ENCODE measurements at places on chromosomes 5 and 9.

DNA sequence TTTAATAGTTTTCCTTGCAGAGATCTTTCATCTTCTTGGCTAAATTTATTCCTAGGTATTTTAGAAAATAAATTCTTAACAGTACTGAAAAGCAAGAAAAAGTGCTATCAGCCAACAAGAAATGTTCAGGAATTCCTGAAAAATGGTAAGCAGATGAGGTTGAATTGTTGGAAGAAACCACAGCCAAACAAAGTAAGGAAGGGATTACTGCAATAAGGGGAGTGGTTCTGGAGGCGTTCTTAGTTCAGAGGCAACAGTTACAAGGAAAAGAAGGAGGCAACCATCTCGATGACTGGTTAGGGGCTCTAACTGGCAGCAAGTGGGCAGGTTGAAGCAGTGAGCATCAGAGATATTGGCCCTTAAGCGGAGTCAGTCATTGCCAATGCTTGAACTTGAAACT is 12.8 kb upstream of the OR13J1 start:
- DNase-seq, result no peak

- no peak for DNase-seq
Measured at GRCh38 chr5:170619869-170620268, 116.0 kb downstream of the KCNIP1 start.

GRCh38 chr5:94901191-94901979 is 282.9 kb downstream of the SLF1 start:
- no peak for DNase-seq

DNA sequence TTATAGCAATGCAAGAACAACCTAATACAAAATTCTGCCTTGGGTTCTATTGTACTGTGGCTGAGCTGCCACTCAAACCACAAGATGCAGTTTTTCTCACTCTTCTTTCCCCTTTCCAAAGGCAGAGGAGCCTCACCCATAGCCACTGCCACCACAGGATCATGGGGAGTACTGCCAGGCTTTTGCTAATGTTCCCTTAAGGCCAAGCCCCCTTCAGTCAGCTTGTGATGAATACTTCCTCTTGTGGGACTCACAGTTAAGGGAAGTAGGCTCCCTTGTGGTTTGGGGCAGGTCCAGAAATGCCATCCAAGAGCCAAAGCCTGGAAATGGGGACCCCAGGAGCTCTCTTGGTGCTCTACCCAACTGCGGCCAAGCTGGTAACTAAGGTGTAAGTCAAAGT is 258.7 kb downstream of the SPATA31D1 start:
- DNase-seq, result peak; percentile 17

- DNase-seq, result no peak
Measured at GRCh38 chr5:161311965-161312364, 234.6 kb downstream of the GABRB2 start.

DNA sequence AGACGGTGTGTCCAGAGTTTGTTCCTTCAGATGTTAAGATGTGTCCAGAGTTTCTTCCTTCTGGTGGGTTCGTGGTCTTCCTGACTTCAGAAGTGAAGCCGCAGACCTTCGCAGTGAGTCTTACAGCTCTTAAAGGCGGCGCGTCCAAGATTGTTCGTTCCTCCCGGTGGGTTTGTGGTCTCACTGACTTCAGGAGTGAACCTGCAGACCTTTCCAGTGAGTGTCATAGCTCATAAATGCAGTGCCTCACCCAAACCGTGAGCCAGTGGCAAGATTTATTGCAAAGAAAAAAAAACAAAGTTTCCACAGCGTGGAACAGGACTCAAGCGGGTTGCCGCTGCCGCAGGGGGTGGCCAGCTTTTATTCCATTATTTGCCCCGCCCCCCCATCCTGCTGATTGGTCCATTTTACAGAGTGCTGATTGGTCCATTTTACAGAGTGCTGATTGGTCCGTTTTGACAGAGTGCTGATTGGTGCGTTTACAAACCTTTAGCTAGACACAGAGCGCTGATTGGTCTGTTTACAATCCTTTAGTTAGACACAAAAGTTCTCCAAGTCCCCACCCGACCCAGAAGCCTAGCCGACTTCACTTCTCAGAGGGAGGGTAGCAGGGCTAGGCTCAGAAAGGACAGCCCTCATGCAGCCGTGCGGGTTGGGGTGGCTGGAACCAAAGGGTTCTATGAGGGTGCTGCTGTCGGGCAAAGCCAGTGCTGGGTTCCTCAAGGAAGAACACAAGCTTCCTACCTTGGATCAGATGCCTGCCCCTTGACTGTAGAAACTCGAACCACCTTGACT is 9.1 kb upstream of the RNF130 start:
- peak; percentile 52 for DNase-seq

DNA sequence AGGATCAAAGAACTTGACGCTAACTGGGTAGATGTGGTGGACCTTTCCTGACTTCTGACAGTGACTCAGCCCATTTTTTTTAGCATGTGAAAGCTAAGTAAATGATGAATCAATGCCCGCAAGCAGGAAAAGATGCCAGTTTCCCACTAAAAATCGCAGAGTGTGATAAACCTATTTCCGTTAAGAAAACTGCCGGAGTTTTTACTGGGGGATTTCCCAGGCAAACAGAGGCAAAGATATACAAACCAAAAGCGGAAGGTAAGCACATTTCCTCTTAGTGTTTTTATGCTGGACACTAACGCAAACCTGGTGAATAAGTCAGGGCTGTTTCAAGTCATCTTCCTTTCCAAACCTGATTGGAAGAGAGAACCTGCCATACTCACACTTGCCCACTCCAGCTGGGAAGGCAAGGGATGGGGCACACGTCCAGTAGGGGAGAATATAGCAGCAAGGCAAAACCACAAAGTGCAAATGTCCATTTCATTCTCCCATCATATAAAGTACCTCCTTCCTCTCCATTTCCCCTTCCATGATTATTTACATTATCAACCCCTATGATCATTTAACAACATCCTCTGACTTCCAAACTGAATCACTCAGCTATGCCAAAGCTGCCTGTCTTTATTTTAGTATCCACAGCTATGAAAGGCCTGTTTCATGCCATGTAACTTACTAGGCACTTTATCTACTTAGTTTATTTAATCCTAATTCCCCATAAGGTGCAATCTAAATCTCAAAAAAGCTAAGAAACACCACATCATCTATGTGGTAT is 349.7 kb upstream of the RFX3 start:
- DNase-seq, result no peak

- DNase-seq, result no peak
Measured at GRCh38 chr9:130654879-130655278, 9.5 kb upstream of the PRDM12 start.

- DNase-seq, result no peak
Measured at GRCh38 chr5:160833806-160834205, 18.2 kb downstream of the ATP10B start.

DNA sequence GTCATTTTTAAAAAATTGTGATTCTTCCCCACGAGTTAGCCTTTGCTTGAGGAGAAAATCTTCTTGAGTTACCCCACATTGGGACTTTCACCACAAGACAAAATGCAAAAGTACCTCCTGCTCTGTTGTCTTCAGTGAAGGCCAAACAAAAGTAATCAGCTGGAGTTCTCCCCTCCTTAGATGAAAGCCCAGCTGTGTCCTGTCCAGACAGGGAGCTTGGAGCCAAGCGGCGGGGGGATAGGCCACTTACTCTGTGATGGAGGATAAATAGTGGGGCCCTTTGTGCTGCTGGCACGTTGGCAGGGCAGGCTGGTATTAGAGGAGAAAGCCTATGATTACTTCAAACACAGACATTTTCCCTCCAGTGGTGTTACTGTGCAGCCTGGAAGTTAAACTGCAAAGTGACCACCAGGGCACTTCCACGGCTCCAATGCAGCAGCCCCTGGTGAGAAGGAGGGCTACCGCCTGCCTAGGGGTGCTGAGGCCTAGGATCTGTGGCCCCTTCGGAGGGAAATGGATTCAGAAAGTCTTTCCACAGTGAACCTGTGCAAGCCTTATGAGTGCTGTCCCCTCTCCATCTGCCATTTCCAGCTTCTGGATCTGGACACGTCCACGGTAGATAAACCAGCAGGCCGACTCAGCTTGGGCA is 155.0 kb downstream of the TMEM167A start:
- no peak for DNase-seq

DNA sequence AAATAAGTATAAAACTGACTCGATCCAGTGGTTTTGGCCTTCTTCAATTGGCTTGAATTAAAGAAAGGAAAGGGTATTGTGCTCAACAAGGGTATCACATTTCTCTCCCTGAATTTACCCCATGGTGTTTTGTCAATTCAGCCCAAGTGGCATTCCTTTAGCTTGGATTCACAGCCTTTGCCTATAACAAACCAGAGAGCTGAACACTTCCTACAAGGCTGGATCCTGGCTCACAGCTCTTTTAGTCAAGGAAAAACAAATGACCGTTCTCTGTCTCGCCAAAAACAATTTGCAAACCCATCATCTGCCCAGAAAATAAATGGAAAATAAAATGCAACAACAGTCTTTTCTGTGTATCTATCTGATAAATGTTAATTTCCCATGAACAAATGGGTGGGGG is 5.7 kb downstream of the ZNF366 start:
- DNase-seq, result no peak

DNA sequence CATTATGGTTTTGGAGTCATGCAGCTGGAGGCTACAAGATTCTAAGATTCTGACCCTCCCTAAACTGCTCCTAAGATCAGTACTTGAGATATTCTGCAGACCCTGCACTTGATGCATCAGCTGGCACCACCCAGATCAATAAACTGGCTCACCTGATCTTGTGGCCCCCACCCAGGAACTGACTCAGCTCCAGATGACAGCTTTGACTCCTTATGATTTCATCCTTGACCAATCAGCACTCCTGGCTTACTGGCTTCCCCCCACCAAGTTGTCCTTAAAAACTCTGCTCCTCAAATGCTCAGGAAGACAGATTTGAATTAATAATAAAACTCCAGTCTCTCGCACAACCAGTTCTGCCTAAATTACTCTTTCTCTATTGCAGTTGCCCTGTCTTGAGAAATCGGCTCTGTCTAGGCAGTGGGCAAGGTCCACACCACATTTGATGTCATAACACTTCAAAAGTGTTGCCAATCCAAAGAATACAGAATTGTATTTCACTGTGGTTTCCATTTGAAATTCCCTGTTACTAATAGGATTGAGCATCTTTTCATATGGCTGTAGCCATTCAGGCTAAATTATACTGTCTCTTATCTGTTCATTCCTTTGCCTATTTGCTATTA is 14.8 kb upstream of the SLC30A5 start:
- no peak for DNase-seq

DNA sequence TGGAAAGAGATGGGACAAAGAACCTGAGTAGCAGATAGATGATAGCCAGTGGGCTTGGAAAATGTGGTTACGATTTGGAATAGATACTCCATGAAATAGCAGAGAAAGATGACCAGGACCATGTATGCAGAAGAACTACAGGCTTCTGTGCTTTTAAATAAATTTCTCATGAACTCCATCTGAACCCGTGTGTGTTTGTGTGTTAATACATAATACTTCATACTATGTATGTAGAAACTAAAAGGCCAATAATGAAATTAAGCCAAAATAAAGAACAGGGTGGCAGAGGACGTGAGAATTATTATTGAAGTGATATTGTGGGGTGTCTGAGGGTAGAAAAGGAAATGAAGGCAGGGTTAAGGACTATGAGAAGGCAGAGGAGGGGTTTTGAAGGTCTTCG is 385.1 kb upstream of the RPS23 start:
- DNase-seq, result no peak

- no peak for DNase-seq
Measured at GRCh38 chr5:142753116-142753631, 17.0 kb upstream of the ARHGAP26 start.

GRCh38 chr9:17795744-17796143 is 216.9 kb downstream of the SH3GL2 start:
- DNase-seq, result no peak

GRCh38 chr5:178209334-178210072 is 5.2 kb downstream of the HNRNPAB start:
- no peak for DNase-seq

- no peak for DNase-seq
Measured at GRCh38 chr5:10585518-10585915, 21.6 kb downstream of the ANKRD33B start.

GRCh38 chr9:119810645-119811429 is 441.6 kb upstream of the BRINP1 start:
- DNase-seq, result no peak

DNA sequence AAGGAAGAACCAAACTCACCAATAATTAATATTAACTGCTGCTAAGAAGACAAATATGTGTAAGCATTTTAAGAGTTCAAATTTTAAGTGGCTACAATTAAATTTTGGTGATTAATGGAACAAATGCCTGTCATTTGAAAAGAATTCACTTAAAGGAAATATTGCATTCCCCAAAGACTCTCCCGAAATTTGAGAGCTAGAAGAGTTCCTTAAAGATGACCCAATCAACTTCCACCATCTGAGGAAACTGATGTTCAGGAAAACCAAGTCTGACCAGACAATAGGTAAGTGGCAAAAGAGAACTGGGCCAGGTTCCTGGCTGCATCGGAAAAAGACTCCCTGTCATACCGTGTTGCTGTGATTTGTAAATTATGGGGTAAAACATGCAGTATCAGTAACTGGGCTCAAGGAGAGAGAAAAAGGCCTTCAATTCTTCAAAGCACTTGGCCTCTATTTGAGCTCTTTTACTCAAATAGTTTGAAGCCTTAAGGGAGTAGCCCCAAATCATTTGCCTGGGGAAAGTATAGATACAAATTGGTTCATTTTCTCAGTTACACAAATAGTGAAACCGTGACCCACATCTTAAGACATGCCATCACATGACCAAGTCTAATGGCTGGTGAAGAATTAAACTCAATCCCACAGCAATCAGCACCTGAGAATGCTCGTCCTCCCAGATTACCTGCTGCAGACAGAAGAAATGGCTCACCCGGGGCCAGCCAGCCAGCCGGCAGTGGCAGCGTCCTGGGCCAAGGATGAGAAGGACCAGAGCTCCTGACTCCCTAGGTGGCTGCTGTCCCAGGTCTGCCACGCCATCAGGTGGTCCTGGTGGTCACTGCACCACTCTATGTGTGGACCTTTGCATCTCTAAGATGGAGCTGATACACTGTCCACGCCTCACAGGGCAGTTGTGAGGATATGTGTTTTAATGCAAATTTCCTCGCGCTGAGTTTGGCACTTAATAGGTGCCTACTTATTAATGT is 162.9 kb downstream of the TTLL11 start:
- DNase-seq, result no peak

DNA sequence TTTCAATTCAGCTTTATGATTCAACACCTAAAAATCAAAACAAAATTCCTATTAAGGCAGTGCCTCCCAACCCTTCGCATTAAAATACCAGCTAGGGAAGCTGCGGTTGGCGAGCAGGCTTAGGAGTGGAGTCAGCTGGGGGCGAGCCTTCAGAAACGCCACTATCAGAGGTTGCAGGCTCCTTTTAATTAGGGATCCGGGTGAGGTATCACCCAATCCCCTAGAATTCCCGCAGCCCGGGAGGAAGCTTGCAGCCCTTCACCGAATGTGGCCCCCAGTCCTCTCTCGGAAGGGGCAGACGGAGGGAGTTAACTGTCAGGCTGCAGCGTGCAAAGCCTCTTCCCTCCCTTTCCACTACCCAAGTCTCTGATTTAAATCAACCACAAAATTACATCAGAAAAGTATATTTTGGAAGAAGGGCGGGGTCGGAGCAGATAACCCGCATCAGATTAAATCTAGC is 1.7 kb downstream of the STC2 start:
- no peak for DNase-seq

DNA sequence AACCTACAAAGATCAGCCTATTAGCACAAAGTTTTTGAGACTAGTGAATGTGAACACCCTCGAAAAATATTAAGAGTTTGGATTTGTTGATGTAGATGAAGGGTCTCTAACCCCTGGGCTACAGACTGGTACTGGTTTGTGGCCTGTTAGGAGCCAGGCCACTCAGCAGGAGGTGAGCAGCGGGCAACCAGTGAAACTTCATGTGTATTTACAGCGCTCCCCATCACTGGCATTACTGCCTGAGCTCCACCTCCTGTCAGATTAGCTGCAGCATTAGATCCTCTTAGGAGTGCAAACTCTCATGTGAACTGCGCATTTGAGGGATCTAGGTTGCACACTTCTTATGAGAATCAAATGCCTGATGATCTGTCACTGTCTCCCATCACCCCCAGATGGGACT is 11.2 kb upstream of the PAM start:
- DNase-seq, result no peak
